ENCODE measurements at places on chromosomes 3 and 15.

GRCh38 chr3:129001101-129001805 lies at the start of gene EFCC1:
Gene EFCC1, plus strand, starts transcription at chr3:129001304. Its CDS starts 325 bp downstream, at chr3:129001629.
- DNase-seq = no peak

DNA sequence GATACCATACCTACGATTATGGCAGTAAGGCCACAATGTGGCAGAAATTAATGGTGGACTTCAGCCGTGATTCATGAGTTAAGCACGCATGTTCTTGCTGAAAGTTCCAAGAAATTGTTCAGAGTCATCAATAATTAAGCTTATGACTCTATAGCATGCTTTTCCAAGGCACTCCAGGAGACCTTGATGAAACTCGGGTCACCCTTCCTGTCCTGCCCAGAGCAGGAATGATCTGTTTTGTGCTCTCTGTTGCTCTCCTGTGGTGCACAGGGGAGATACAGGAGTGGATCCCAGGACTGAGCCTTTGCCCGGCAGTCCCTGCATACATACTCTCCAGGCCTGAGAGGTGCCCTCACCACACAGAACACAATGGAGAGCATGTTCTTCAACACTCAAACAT lies 141.6 kb upstream of the SLC2A2 start:
- DNase-seq = no peak

DNA sequence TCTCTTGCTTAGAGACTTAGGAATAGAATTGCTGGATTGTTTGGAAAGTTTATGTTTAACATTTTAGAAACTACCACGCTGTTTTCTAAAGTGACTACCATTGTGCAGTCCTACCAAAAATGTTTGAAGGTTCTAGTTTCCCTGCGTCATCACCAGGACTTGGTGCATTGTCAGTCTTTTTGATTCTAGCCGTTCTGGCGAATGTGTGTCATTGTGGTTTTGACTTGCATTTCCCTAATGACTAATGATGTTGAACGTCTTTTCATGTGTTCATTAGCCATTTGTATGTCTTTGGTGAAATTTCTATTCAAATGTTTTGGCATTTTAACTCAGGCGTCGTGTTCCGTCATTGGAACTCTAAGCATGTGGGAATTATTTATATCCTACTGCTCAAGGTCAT lies 58.0 kb downstream of the CHD2 start:
- DNase-seq = no peak

DNA sequence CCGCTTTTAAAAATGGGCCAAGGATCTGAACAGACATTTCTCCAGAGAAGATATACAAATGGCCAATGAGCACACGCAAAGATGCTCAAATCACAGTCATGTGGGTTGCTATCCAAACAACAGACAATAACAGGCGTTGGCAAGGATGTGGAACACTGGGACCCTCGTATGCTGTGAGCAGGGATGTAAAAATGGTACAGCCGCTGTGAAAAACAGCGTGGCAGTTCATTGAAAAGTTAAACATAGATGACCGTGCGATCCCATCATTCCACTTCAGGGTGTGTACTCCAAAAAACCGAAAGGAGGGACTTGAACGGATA lies 6.7 kb upstream of the LRRC15 start:
- DNase-seq = no peak

DNA sequence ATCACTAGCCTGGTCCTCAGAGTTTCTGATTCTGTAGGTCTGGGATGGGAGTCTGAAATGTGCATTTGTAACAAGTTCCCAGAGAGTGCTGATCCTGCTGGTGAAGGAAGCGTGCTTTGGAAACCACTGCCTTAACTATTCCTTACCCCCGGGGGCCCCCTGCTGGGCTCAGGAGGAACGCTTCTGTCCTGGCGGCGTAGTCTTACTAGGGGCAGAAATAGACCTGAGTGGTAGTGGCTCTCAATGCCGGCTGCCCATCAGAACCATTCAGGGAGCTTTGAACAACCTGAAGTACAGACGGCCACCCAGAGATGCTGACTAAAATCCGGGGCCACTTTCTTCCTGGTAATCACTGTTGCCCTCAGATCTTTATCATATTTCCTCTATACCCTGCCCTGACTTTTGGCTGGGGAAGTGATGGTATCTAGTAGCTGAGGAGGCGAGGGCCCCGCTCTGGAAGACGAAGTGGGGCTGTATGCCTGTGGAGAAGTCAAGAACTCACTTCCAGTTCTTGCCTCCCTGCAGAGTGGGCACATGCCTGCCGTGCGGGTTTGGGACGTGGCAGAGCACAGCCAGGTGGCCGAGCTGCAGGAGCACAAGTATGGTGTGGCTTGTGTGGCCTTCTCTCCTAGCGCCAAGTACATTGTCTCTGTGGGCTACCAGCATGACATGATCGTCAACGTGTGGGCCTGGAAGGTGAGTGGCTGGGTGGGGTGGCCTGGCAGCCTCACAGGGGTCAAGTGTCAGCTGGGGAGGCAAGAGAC lies 16.3 kb upstream of the JMJD7 start:
- peak; percentile 80 for DNase-seq

GRCh38 chr3:139716908-139717485 lies 39.2 kb upstream of the NMNAT3 start:
- no peak for DNase-seq

Data from hippocampal formation (tissue), 2 donors.